ENCODE measurements at places on chromosomes 12 and 14.

- no peak for DNase-seq
Measured at GRCh38 chr14:70080076-70080475, 108.7 kb downstream of the SLC8A3 start.

DNA sequence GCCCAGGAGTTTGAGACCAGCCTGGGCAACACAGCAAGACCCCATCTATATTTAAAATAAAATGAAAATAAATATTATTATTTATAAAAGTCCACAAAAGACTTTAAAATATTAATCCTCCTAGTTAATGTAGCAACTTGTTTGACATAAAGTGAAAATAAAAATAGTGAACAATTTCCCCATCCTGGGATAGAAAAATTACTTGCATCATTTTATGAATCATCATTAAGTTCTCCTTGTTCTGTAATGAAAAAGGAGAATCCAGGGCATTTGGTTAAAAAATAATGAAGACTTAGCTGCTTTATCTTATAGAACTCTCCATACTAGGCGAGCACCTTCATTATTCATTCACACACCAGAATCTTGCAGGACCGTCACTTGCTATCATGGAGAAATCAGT lies 66.1 kb downstream of the ELK3 start:
- no peak for DNase-seq

GRCh38 chr12:57151741-57152630 lies 4.6 kb upstream of the LRP1-AS start:
- peak; percentile 74 for DNase-seq

DNA sequence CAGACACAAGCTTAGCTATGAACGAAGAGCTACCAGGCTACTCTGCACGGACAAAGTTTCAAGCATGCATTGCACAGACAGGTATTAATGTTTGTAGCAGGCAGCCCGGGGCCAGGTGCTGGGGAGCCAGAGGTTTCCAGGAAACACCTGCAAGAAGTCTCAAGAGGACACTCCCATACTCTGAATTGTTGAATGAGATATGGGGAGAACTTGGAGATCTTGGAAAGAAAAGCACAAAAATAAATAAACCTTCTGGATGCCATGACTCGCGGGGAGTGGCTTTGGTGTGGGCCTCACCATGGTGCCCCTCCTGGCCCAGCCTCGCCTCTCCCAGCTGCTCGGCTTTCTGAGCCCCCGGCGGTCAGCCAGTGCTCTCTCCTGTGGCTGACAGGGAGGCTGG lies 186.8 kb downstream of the TTC7B start:
- peak; percentile 23 for DNase-seq

DNA sequence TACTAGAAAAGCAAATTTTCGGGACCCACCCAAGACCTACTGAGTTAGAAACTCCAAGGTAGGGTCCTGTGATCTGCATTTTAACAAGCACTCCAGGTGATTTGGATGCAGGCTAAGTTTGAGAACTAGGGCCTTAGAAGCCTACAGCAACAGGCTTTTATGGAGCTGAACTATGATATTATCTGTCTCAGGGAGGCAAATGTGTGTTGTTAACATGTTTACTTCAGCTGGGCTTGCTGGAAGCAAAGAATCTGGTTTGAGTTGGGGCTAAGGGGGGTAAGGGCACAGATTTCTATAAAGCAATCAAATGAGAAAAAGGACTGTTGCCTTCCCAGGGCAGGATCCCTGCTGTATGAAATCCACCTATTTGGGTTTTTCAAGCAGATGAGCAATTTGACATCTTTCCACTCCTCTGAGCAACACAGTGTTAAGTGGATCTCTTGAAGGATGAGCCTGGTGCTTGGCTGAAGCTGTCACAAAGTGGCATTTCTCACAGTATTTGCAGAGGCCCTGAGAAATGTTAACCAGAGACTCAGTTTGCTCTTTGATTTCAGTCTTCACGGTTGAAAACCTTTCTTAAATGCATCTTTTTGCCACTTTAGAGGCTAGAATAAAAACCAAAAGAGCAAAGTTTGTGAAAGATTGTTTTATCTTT lies 36.2 kb upstream of the SOCS2 start:
- DNase-seq, result no peak

GRCh38 chr12:44155358-44155757 lies 319.5 kb downstream of the TMEM117 start:
- DNase-seq, result no peak
